ENCODE measurements at places on chromosomes 1 and 21.

GRCh38 chr1:226571893-226572292 is 23.3 kb downstream of the STUM start:
- DNase-seq, result no peak

DNA sequence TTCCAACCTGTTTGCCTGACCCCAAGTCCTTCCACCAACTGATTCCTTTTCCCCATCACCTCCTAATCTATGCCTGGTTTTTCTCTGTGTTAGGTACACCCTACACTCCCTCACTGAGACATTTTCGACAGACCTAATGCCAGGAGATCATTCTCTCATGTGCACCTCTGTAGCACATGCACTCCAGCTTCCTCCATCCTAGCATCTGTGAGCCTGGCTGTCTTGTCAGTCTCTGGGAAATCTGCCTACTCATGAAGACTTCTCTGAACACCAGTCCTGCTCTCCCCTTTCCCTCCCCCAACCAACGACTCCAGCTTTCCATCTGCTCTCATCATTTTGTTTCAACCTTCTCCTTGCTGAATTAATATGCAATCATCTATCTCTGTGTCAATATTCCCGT is 987 bp downstream of the MED8 start:
- no peak for DNase-seq

DNA sequence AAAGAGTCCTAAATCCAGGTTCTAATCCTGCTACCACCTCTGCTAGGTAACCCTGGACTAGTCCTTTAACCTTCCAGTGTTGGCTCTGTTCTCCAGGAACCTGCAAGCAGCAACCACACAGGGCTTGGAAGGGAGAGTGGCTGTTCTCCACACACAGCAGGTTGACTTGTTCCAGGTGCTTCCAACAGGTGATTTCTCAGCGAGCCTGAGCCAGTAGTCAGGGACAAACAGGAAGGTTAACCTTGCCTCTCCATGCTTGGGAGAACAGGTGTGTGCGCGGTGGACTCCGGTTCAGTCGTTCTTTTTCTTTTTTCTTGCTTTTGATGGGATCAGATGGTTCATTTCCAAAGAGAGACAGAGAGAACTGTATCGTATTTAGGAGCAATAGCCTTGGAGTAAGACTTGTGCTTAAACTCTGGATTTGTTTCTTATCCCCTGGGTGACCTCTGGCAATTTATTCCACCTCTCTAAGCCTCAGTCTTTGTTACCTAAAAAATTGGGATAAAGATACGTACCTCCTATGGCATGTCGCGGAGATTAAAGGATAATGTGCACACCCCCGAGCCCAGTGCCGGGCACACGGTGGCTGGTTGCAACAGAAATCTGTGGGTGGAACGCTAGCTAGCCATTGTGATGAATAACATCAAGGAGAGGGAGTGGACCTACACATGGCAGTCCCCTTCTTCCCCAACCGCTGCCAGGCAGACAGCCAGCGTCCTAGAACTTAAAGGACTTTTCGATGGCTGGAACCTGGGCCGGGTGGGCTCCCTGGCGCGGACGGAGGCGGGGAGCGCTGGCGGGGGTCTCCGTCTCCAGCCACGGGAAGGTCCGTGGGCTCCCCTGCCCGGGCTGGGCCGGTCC is 583 bp upstream of the CACHD1 start:
- no peak for DNase-seq

DNA sequence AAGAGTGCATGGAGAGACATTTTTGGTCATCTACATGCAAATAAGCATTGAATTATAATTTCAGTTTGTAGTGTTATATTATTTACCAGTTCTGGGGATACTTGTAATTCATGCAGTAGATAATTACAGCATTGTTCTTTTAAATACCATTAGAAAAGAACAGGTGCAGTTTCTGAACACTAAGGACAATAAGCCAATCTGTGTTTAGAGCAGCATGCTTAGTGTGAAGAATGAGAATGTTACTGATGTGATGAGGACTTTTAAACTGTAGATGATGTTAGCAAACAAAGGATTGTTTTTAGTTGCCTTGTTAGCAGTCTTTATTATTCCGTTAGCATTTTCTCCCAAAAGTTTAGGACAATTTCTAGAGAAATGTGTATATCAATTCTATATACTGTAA is 348.3 kb downstream of the BRINP3 start:
- DNase-seq, result no peak

- no peak for DNase-seq
Observed at GRCh38 chr1:156711011-156711817, 5.8 kb upstream of the CRABP2 start.

DNA sequence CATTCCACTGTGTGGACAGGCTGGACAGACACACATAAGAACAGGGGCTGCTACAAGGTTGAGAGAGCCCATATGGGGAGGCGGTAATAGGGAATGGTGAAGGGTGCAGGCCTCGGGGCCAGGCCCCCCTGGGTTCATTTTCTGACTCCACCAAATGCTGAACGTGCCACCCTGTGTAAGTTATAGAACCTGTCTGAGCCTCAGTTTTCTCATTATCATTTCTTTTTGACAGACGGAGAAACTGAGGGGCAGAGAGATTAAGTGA is 569.5 kb downstream of the PTPRU start:
- peak; percentile 2 for DNase-seq

DNA sequence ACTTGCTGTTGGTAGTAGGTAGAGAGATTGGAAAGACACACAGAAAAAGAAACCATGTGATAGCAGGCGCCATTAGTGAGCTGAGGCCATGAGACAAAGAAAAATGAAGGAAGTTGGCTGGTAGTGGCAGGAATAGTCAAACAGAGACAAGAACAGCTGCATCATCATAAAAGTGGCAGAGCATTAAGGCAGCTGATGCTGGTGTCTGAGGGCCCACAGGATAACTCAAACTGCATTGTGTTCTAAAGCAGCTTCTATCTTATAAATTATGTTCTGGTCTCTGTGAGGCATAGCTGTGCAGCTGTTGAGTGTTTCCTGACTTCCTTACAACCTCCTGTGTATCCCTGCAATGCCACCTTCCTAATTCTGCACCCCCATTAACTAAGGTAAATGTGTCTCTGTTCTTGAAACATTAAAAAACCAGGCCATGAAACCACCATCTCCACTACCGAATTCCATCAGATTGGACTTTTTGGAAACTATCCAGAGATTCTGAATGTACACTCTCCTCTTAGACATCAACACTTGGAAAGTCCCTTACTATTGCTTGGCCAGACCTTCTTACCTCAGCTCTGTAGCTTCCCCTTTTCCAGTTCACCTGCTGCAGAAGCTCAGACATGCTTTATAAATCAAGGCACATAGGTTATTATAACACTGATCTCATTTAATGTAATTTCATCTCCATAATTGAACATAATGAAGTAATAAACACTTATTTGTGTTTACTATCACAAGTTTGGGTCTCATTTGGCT is 23.4 kb upstream of the ARHGAP29 start:
- DNase-seq, result no peak

- no peak for DNase-seq
Observed at GRCh38 chr1:171484760-171485374, 463 bp upstream of the PRRC2C start.

DNA sequence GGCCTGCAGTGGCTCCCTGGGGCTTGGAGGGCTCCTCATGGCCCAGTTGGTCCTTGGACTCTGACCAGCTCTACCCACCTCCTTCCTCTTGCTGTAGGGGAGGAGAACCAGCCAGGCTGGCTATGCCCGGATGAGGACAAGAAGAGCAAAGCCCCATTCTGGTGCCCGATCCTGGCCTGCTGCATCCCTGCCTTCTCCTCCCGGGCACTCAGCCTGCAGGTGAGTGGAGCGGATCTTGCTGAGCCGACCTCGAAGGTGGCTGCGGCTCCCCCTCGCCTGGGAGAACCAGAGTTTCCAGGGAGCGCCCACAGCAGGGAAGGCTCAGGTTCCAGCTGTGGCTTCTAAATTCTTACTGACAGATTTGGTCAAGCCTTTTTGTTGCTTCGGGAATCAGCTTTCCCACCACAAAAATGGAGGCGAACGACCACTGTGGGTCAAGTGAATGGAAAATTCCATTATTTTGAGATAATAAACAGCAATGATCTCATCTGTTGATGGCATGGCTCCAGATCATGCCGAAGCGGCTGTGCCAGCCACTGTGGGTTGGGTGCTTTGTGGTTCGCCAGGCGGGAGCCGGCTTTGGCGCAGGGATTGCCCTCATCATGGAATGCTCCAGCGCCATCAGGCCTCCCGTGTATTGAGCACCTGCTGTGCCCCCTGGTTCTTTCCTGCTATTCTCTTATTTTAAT is 106.5 kb upstream of the ACTL8 start:
- DNase-seq, result no peak

DNA sequence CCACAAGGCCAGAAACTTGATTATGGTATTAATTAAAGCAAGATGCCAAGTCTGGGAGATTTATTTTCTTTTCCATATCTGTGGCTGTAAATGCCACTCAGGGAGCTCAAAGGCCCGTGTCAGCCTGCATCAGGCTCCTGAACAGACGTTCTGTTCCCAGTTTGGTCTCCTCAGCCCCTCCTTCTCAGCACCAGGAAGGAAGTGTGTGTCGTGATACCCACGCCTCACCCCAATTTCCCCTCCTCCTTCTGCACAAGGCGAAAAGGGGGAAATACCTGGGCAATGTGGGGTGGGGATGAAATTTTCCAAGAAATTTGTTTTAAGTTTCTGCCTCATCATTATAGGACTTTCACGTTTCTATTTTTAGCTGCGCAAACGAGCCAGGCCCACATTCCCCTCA is 112.0 kb downstream of the SYF2 start:
- DNase-seq, result no peak

- no peak for DNase-seq
Observed at GRCh38 chr1:235675152-235675890, 25.7 kb upstream of the GNG4 start.

DNA sequence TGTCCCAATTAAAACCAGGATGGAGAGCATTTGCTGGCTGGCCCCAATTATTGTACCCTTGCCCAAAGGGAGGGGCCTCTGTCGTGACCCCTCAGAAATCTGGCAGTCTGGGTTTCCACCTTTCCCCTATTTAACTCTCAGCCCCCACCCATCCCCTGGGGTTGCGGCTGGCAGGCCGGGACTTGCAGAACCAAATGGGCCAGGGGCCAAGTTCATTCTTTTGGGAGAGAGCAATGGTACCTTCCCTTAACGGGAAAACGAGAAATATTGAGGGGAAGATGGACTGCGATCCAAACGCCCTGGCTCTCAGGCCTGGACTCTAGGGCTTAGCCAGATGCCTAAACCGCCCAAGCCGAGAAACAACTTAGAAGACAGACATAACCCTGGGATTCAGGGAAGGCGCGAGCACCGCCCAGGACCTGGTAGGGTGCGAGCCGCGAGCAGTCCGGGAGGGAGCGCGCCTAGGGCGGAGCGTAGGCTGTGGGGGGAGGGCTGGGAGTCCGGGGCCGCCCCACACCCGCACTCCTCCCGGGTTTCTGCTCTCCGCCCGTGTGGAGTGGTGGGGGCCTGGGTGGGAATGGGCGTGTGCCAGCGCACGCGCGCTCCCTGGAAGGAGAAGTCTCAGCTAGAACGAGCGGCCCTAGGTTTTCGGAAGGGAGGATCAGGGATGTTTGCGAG is at the start of gene SLC27A3:
Gene SLC27A3, plus strand, starts transcription at position 628 of the 678 bp plus-strand sequence. CDS start 91 bp downstream, outside the sequence.
- DNase-seq, result peak; percentile 87

DNA sequence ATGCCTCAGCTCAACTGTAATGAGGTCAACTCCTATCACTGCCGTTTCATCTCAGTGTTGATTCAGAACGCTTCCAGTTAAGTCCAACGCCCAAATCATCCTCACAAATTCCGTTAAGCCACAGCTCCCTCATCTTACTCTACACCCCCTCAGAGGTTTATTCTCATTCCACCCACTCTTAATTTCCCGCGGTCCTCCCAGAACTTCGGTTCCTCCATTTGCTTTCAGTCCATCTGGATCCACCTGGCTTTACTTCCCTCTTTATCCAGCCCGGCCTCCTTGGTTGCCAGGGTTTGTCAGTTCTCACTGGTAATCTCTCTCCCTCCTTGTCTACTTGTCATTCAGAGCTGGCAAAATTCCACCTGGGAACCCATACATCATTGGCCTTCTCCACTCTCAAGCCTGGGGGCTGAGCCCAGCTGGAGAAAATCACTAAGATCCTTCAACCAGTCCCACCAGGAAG is 51.3 kb upstream of the RUNX1 start:
- no peak for DNase-seq

GRCh38 chr1:36211841-36212240 is 12.4 kb upstream of the THRAP3 start:
- DNase-seq, result no peak

DNA sequence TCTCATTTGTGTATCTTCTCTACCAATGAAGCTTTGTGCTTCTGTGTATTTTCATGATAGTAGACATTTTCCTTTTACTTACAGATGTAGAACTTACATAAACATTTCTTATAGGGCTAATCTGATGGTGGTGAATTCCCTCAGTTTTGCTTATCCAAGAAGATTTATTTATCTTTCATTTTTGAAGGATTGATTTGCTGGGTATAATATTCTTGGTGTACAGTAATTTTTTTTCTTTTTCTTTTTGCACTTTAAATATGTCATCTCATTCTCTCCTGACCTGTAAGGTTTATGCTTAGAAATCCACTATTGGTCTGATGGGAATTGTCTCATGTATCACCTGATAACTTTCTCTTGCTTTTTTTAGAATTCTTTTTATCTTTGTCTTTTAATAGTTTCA is 127.6 kb upstream of the KCTD3 start:
- DNase-seq, result no peak

- DNase-seq, result peak; percentile 76
Observed at GRCh38 chr21:44845418-44846223, 27.8 kb upstream of the SUMO3 start.

DNA sequence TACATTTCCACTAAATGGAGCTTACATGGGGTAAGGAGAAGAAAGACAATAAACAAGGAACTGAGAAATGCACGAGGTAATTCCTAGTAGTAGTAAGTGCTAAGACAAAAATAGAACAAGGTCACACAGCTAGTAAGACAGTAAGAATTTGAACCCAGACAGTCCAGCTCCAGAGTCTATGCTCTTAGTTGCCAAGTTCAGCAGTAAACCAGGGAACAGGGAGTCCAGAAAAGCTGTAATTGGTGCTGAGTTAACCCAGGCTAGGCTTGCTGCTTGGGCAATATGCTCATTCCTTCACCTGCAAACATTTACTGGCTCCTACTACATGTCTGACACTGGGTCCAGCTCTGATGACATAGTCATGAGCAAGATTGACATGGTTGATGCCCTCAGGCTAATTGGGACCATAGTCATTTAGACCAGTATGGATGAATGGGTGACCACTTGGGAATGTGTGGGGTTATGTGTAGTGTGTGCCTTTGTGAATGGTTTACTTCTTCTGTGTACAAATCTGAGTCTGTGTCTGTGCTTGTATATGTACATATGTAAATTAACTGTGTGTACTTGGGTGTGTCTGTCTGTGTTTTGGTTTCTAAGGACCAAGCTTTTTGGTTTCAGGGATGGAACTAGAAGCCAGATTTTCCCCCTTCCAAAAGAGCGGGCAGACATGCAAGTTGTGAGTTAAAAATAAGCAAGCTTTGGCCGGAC is 2.0 kb downstream of the GPX7 start:
- no peak for DNase-seq

DNA sequence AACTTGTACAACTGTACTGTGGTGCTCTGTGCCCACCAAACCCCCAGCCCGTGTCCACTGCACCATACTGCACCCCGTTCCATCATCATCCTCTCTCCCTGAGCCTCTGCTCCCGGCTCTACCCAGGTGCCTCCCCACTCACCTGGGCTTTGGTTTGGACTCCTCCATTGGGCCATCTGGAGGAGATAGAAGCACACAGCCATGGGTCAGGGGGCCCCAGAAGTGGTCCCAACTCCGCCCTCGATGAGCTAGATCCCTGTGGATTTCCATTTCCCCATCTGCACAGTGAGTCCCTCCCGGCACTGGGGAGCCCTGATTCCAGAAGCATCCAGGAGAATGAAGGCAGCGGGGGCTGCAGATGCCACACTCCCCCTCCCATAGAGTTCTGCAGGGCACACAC is 10.8 kb downstream of the TNNT2 start:
- no peak for DNase-seq

GRCh38 chr1:9270290-9270883 is 22.3 kb upstream of the SPSB1 start:
- DNase-seq, result no peak

Measured in colonic mucosa (tissue), 4 donors.